Cardiac muscle cell (in vitro differentiated cells and primary cell): ENCODE measurements at places on chromosomes 5 and 9.

- no peak for DNase-seq
Observed at GRCh38 chr9:127883959-127884358, 6.5 kb upstream of the AK1 start.

- no peak for DNase-seq
Observed at GRCh38 chr9:91428927-91429351, 5.3 kb upstream of the NFIL3 start.

GRCh38 chr5:54580997-54581811 is 63.6 kb downstream of the SNX18 start:
- DNase-seq = no peak

- DNase-seq = no peak
Observed at GRCh38 chr9:78606001-78606379, 309.1 kb downstream of the PSAT1 start.
